ENCODE measurements at places on chromosomes 6 and 20.

GRCh38 chr20:59560588-59561227 is 43.6 kb upstream of the PHACTR3 start:
- no peak for DNase-seq

GRCh38 chr20:51156041-51156982 is 133.4 kb upstream of the KCNG1 start:
- no peak for DNase-seq

DNA sequence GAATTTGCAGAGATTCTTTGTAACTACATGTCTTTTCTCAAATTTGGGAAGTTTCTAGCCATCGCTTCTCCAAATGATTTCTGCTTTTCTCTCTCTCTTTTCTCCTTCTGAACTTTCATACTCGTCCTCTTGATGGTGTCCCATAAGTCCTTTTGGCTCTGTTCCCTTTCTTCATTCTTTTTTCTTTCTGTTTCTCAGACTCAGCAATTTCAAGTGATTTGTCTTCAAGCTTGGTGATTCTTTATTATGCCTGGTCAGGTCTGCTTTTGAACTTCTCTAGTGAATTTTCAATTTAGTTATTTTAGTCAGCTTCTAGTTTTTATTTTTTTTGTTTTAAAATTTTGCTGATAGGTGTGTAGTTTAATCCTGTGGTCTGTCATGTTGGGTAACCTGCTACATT is 57.6 kb upstream of the EEF1E1 start:
- no peak for DNase-seq

DNA sequence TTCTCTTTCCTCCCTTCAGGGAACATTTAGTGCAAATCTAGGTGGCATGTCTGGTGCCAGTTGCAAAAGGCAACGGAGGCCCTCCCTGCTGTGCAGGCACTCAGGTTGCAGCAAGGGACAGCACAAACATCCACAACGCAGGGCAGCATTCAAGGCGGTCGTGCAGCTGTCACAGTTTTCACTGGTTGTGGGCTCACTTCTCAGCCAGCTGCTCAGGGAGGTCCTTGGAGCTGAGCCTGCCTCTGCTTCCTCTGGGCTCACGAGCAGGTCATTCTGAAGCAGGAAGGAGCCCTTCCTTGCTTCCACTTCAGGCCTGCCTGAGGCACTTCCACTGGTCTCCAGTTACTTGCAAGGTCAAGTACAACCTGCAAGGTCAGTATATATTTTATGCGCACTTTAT is 3.8 kb upstream of the NPEPL1 start:
- DNase-seq: no peak

GRCh38 chr20:61630816-61631215 is 378.8 kb downstream of the CDH4 start:
- DNase-seq: no peak

DNA sequence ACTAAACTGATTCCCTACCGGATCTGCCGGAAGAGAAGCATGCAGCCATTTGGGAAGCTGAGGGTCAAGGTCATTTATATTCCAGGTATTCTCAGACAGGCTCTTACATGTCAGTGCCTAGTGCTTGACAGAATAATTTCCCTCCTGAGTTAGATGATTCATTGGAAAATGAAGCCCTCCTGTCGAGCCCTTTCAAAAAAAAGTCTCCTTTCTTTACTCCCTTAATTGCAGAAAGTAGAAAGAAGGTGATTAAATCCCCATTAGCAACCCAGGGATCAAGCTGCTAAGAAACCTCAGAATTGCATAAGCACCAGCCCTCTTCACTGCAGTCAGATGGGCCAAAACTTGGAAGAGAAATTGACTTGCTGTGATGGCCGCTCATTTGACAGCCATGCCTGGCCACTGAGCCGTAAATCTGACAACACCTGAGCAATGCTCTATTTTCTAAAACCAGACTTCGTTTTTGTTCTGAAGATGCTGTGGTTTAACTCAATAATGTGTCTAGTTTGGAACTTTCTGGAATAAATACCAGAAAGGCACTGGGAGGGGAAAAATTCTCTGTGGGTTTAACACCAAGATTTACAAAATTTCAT is 61.0 kb upstream of the ARMH2 start:
- no peak for DNase-seq

DNA sequence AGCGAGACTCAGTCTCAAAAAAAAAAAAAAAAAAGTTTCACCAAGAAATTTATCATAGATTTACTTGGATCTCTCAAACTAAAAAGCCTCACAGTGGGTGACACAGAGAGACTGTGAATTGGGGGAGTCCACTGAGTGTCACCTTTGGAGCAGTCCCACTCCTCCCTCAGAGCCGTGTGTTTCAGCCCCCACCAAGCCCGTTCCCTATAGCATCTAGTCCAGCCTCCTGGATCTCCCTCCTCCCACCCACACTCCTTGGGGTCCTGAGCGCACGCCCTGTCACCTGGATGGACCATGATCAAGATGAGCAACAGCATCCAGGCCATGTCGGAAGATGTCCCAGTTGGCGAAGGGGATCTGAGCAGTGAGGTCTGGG is 422 bp downstream of the NCR3 start:
- DNase-seq: no peak

- DNase-seq: no peak
Measured at GRCh38 chr6:56729719-56730118, 87.0 kb upstream of the DST start.

- DNase-seq: no peak
Measured at GRCh38 chr6:168574699-168575195, 133.8 kb downstream of the SMOC2 start.

GRCh38 chr6:11702500-11703130 is 76.0 kb downstream of the ADTRP start:
- DNase-seq: no peak

- DNase-seq: no peak
Measured at GRCh38 chr6:101816716-101817115, 423.2 kb downstream of the GRIK2 start.

DNA sequence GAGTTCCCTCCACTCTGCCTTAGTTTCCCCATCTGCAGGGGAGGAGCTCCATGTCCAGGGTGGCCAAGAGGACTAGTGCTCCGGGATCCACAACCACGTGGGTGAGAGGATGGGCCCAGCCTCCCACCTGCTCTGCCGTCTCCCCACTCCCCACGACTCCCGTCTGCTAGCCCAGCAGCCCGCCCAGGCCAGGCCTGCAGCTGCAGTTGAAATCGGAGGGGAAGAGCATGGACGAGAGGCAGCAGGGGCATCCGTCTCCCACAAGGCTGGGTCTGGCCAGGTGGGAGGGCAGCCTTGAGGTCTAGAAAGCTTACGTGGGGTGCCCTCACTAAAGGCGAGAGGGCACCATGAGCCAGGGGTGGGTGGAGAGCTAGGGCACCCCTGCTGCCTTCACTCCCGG is 8.6 kb downstream of the NOL4L start:
- DNase-seq: no peak

GRCh38 chr20:20367575-20368417 is at the start of gene INSM1:
INSM1 (plus strand) TSS chr20:20368104; CDS start chr20:20368268, 164 bp downstream.
- DNase-seq: peak; percentile 36

DNA sequence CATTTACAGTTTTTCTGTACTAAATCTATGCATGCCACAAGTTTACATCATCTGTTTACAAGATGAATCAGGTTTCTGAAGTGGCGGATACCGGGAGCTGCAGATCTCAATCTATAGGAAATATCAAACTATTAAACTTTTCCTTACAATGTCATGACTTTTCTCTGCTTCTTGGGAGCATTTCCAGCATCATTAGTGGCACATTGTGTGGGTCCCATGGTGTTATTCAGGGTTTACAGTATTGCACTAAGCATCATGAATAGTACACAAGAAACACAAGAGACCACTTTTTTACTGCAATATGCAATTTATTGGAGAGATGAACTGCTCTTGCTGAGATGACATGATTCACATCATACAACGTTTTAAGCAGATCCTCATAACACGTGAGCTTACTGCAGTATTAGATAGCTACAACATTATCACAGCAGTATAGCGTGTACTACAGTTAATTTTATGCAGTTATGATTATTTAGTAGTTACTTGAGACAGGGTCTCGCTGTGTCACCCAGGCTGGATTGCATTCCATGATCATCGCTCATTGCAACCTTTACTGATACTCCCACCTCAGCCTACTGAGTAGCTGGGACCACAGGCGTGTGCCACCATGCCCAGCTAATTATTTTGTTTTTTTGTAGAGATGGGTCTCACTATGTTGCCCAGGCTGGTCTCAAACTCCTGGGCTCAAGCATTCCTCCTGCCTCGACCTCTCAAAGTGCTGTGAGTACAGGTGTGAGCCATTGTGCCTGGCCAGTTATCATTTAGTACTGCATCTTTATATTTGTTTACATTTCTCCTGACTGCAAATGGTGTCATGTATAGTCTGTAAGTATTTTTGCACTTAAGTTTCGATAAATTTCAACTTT is 18.4 kb downstream of the BLTP3A start:
- DNase-seq: no peak
